ENCODE measurements at places on chromosomes 16 and 17. TPM values are rescaled to one million over a fixed set of nuclear protein-coding genes. Genes with fewer than 3 reads are reported as not detected.

GRCh38 chr16:1354815-1355540 is 3.2 kb downstream of the GNPTG start:
- no peak for DNase-seq

DNA sequence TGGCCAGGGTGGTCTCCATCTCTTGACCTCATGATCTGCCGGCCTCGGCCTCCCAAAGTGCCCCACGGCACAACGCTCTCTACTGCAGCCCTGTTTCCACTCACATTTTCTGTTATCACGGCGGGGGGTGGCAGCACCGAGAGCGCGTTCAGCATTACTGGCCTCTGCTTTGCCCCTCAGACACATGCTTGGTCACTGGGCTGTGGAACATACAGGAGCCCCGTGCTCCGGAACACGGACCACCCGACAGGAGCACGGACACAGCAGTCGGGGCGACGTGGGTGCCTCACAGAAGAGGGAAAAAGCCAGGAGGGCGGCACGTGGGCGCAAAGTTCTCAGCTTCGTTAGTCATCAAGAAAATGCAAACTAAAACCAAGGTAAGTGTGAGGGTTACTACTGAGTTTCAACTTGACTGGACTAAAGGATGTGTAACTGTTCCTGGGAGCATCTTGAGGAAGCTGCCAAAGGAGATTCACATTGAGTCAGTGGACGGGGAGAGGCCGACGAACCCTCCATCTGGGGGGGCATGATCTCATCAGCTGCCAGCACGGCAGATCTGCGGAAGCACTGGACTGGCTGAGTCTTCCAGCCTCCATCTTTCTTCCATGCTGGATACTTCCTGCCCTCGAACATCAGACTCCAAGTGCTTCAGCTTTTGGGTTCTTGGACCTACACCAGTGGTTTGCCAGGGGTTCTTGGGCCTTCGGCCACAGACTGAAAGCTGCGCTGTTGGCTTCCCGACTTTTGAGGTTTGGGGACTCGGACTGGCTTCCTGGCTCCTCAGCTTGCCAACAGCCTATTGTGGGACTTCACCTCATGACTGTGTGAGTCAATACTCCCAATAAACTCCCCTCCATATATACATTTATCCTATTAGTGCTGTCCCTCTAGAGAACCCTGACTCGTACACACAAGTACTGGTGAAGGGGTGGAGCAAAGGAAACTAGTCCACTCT is 106.8 kb downstream of the ZNF778 start:
- no peak for DNase-seq

DNA sequence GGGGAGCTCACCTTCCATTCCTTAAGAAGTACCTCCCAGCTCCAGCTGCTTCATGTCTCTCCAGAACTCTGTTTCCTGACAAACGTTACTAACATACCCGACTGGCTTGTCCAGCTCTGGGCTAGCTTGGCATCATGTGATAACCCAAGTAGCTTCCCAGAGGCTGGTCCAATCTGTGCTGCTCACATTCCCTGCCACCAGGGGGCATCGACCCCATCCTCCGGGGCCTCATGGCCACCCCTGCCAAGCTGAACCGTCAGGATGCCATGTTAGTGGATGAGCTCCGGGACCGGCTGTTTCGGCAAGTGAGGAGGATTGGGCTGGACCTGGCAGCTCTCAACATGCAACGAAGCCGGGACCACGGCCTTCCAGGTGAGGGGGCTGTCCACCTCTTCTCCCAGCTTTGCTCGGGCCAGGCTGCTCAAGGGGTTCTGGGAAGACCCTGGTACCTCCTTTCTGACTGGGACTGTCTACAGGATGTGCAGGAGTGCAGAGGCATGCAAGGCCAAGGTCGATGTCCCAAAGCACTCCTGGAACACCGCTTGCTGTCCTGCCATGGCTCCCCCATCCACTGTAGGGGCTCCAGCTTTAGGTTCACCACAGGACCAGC is 7.6 kb downstream of the EPX start:
- no peak for DNase-seq

- no peak for DNase-seq
Measured at GRCh38 chr16:24906199-24906808, 60.5 kb downstream of the SLC5A11 start.

- DNase-seq = peak; percentile 53
Measured at GRCh38 chr16:56013962-56014552, 138.9 kb upstream of the CES5A start.

The MRC2 gene
- 52.0 TPM for polyA plus RNA-seq

DNA sequence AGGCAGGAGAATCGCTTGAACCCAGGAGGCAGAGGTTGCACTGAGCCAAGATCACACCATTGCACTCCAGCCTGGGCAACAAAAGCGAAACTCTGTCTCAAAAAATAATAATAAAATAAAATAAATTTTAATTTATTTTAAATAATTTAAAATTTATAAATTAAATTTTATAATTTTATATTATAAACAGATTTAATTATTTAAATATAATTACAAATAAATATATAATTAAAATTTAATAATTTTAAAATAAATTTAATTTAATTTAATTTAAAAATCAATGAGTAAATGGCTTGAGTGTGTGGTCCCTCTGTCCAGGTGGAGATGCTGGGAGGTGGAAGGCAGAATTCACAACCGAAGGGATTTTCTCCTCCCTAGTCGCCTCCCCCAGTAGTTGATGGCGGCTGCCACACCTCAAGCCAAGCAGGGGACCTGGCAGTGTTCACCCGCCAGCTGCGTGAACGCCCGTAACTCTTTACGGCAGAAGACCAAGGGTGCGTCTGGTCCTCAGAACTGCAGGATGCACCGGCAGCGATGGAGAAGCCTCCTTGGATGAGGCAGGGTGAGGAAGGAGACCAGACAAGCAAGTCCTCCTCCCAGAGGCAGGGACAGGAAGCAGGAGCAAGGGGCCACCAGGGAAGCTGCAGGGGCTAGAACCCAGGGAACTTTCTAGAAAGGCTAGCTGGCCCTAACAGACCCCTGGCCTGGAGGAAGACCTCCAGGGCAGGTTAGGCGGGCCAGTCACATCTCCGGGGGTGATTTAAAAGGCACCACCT is 22.9 kb upstream of the KRT17 start:
- DNase-seq = no peak

- no peak for DNase-seq
Measured at GRCh38 chr17:43745541-43745940, 13.1 kb downstream of the SOST start.

DNA sequence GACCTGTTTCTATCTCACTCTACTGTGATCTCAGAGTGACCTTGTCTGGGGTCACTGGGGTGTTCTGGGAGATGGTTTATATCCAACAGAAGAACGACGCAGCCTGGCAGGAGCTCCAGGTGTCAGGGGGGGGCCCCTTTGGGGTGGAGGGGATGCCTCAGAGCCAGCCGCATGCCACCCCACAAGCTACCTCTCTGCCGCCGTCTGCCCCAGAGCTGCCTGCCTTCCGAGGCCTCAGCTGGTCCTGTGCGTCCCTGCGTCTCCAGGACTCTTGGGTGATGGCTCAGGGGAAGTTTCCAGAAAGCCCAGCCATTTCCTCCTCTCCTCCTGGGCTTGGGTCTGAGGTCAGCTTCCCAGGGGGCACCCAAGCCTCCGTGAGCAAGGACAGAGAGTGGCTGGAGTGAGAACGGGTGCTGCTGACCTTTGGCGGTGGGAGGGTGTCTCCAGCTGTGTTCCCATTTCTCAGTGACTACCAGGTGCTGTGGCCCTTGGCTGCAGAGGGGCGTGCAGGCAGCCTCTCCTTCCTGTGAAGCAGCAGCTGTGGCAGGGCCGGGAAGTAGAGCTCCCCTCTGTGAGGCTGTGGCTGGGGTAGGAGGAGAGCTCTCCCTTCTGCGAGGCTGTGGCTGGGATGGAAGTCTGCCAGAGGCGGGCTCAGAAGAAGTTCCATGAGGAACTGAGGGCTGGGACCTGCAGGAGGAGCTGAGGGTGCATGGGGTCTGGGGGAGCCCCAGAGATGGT is 19.8 kb downstream of the JPH3 start:
- DNase-seq = no peak

GRCh38 chr17:50451943-50452629 is 16.6 kb downstream of the CHAD start:
- no peak for DNase-seq

DNA sequence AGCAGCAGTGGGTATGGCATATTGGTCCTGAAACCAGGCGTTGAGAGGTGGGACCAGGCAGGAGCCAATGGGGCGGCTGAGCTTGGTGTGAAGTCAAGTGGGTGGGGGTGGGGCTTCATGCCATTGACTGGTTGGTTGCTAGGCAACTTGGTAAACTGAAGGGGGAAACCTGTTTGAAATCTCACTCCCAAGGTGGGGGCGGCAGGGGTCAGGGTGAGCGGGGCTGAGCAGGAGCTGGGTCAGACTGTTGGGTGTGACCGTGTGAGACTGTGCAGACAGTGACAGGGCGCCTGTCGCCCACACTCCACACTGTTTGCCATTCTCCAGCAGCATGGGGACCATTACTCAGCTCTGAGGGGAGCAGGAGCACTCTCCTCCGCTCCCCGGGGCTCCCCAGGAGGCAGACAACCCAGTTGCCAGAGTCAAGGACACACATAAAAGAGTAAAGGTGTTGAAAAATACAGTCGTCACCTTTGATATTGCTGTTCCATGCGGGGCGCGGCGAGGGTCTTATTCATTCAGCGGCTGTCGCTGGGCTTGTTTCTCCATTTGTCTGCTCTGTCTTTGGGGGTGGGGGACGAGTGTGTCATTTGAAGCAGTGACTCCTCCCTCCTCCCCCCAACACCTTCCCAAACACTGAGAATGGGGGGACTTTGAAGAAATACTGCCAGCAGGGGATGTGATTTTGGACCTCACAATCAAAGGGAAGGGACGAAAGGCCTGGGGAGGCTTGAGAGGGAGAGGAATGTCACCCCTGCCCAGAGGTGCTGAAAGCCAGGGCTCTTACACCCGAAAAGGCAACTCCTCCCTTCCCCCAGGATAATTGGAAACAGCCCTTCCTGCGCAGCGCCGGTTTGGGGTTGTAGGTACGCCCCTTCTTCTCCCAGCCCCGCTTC is 1.2 kb upstream of the EFNB3 start:
- no peak for DNase-seq

GRCh38 chr16:81279392-81279791 is 35.4 kb upstream of the GAN start:
- no peak for DNase-seq

The SDR42E2 gene
- polyA plus RNA-seq = 0.11 TPM

DNA sequence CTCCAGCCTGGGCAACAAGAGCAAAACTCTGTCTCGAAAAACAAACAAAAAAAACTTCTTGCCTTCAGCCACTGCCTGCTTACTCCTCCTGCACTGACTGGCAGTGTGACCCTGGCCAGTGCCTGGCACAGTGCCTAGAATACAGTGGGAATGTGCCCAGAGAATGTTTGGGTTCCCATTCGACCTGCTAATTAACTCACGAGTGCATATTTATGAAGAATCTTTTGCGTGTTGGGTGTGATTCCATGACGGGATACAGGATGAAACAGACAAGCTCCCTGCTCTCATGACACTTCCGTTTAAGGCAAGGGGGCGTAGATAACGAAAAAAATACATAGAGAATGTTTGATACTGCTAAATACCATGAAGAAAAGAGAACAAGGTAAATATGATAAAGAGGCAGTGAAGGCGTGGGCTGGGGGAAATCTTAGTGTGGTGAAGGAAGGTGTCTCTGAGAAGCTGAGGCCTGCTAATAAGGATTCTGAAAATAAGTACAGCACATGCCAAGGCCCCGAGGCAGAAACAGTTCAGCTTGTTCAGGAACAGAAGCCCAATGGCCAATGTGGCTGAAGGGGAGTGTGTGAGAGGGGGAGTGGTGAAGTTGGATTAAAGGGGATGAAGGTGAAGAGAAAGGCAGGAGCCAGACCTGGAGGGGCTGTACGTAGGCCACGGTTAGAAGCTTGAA is 4.3 kb downstream of the ABI3 start:
- DNase-seq = no peak

DNA sequence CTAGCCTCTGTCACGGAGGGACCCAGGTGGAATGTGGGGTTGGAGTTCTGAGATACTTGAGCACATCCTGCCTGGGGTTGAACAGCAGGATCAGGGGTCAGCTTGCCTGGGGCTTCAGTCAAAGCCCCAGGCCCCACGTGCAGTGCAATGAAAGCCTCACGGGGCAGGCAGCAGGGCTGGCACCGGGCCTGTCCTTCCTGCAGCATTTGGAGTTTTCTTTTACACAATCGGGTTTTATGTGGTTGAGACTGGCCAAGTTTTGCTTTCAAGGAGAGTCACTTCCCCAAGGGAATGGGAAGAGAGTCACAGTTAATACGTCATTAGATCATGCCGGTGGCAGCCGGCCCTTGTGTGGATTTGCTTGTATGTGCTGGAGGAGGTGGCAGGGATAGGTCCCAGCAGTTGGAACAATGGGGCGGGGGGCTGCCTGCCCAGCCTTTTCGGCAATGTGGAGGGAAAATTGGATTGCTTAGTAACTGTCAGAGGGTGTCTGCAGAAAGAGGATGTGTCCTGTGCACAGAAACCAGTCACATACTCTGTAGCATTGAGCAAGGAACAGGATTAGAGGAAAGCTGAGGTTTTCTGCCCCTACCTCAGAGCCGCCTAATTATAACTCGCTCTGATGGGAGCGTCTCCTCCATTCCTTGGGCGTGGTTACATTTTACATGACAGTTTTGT is 4.5 kb downstream of the RMI2 start:
- DNase-seq = no peak

DNA sequence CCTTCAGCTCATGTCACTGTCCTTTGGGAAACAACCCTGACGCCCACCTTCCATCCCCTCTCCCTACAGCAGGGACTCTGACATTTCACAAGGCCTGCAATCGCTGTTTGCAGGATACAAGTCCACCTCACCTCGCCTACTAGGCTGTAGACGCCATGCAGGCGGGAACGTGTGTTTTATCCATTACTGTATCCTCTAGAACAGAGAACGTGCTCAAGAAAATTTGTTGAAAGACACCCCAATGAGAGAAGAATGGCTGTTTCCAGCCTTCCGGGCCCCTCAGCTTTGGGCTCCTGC is 1.5 kb upstream of the TTYH2 start:
- DNase-seq = no peak

The MRPL38 gene
- polyA plus RNA-seq = 66.2 TPM

DNA sequence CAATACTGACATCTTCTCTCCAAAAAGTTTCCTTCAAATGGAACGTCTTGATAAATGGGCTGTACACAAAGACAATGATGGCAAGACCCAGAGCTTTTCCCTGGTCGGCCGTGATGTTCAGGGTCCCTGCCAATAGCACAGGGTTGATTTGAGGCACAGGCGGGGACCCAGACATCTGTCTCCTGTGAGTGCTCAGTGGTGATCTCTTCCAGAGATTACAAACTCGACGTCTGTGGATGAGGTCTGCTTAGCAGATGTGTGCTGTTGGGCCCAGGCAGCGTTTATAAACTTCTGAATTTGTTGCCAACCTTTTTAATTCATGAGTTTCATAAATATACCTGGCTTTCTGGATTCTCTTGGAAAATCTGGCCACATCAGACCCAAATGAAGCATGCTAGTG is 14.9 kb downstream of the CPPED1 start:
- DNase-seq = no peak

GRCh38 chr17:70871180-70871818 is 702.0 kb downstream of the KCNJ2 start:
- no peak for DNase-seq

The CCL1 gene
- polyA plus RNA-seq = not detected

- no peak for DNase-seq
Measured at GRCh38 chr17:49566668-49567071, 9.0 kb upstream of the NXPH3 start.

GRCh38 chr17:59907467-59907866 is 14.5 kb downstream of the RPS6KB1 start:
- no peak for DNase-seq

Measured in right renal cortex interstitium (tissue), 3 donors.